ENCODE measurements at places on chromosomes 1 and 21.

- DNase-seq: peak; percentile 8
Measured at GRCh38 chr21:25385911-25386474, 221.3 kb downstream of the MRPL39 start.

DNA sequence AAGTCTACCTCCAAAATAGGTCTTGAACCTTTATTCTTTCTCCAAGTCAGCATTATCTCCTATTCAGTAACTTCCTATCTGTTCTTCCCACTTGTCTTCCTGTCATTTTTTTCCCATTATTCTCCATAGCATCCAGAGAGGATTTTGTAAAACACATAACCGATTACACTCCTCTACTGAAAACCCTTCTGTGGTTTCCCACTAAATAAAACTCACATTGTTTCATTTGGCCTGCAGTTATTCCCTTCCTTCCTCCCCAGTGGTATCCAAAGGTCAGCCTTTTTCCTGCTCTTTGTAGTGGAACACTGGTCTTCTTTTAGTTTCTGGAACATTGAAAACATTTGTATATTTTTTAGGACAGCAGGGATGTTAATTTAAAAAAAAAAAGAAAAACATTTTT is 266.0 kb downstream of the GPR52 start:
- no peak for DNase-seq

- no peak for DNase-seq
Measured at GRCh38 chr1:54978528-54979326, 1.7 kb upstream of the TMEM61 start.

GRCh38 chr1:31624309-31624708 is 6.8 kb downstream of the HCRTR1 start:
- no peak for DNase-seq

GRCh38 chr1:161182214-161182613 is 4.9 kb upstream of the B4GALT3 start:
- no peak for DNase-seq

DNA sequence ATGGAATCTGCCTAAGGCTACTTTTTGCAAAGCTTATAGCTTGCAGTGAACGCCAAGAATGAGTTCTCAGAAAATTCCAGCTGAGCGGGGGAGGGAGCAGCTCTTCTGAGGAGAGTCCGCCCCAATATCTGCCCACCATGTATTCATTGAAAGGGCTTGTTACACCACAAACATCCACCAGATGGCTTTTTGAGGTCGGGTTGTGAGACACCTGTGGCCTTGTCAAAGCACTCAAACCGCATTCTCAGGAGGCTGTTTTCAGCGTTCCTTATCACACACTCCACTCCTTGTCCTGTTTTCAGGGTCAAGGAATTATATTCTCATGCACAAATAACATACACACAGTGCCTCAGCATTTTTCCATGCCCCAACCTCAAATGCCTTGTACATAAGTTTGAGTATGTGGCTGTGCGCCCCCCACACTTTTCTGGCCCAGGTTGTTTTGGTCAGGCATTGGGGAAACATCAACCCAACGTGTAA is 3.9 kb upstream of the C4BPB start:
- peak; percentile 36 for DNase-seq

DNA sequence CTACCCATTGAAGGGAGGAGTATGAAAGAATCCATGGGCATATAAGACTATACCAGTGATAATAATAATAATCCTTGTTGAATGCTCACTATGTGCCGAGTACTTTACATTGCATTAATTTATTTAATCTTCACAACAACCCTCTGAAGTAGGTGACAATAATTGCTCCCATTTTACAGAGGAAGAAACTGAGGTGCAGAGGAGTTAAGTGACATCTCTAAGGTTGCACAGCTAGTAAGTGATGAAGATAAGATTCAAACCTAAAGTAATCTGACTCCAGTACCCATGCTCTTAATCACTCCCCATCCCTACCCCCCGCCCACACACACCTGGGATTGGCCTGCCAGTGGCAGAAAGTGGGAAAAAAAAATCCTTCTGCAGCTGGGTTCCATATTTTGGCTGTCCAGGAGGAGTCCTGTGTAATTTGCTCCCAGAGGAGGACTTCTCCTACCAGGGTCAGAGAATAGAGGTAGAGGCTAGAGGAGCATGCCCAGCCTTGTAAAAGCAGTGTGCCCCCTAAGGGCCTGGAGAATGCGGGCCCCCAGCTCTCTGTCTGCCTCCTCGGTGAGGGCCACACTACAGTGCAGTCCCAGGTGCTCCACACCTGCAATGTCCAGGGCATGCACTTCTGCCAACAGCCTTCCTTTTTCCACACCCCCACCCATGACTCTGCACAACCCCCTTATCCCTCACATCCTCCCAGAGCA is 57.8 kb downstream of the TMEM53 start:
- DNase-seq: no peak

- peak; percentile 79 for DNase-seq
Measured at GRCh38 chr1:180522213-180522515, 19.8 kb upstream of the ACBD6 start.

DNA sequence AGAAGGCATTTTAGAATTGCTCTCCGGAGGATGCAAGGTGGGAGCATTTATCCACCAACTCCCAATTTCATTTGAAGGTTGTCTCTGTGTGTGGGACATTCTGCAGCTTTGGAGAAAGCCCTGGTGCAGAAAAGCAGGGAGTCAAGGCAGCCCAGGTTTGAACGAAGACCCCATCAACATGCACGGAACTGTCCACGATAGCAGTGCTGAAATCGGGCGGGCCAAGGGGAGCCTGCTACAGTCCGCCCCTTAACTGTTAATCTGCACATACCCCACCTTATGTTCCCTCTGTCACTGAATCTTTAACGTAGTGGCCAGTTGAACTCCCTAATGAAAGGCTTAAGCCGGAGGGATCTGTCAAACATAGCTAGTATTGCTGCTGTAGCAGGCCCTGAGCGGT is 68.8 kb upstream of the C1orf174 start:
- no peak for DNase-seq

GRCh38 chr1:20158358-20159070 is 19.4 kb downstream of the PLA2G2F start:
- DNase-seq: no peak

- DNase-seq: no peak
Measured at GRCh38 chr1:187326557-187326956, 497.8 kb downstream of the PLA2G4A start.

DNA sequence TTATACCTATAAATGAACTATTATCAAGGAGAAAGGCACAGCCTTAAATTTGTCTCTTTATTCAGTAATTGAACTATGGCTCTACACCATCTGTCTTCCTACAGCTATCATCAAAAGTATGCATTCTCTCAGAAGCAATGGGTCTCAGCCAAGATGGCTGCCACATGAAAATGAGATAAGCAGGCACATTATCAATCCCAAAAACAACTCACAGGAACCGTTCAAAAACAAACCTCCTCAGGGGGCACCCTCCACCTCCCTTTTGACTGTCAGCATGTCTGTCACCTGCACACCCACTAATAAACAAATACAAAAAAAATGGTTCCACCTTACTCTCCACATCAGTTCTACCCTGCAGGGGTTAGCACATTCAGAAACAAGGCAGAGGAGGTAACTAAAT is 23.6 kb downstream of the KIAA0319L start:
- DNase-seq: no peak

GRCh38 chr1:14739082-14739832 is 140.8 kb downstream of the KAZN start:
- DNase-seq: no peak

DNA sequence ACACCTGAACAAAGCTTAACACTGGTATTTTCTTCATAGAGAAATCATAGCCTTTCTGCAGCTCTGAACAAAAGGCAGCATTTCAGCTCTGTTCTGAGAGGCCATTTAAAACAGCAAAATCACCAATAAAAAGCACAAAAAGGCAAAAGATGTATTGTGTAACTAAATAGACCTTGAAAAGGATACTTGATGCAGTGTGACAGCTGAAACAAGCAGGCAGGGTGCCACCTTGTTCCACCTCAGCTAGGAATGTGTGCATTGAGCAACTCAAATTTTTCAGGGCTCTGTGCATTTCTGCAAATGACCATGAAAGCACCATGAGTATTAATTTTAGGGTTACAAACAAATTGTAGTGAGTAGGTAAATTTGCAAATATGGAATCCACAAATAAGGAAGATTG is 65.8 kb downstream of the RHOU start:
- DNase-seq: no peak

DNA sequence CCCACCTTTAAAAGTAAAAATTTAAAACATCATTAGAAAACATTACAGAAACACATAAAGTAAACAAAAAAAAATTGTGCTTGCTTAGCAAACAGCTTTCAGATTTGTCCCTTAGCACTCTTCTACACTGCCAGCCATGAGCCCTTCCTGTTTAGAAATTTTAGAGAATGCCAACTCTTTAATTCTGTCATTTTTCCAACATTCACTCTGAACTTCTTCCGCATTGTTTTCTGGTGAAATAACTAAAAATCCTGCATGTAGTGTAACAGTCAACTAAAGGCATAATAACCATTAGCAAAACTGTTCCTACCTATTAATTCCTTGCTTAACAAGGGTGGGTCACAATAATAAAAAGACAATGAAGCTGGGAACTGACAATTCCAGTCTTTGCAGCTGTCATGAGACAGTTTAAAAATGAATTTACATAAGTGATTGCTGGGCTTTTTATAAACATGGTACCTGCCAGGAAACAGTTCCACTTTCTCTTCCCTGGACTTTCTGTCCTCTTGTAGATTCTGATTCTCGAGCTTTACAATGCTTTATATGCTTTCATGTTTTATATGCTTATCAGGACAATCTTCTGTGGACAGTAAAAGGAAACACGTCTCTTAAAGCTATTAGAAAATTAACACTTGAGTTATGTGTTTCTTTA is 19.0 kb downstream of the GNG12 start:
- DNase-seq: peak; percentile 24

DNA sequence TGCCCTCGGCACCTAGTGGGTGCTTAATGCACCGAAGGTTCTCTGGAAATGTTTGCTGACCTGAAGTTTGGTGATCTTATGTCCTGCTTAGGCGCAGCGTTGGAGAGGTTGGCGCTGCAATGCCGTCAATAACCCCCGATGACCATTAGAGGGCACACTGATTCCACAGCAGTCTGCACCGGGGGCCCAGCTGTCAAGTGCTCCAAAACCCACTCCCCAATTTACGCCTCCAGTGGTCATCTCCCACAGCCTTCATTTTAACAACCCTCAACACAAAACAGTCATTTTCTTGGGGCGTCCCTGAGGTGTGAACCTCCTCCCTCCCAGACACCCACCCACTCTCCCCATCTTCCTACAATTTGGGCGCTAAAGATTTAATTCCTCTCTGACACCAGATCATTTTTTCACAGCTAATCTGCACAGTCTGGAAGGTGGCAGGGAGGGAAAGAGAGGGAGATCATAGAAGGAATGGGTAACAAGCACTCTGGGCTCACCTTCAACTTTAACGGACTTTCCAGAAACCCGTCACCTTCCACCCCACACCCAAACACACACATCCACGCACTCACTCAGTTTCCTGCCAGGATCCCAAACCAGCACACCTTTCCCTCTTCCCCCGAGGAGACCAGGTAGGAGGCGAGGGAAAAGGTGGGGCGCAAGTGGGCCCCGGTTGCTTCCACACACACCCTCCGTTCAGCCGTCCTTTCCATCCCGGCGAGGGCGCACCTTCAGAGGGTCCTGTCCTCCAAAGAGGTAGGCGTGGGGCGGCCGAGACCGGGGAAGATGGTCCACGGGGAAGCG is 570 bp upstream of the NPR1 start:
- DNase-seq: peak; percentile 38

GRCh38 chr1:36628804-36629203 is 146.1 kb upstream of the CSF3R start:
- DNase-seq: no peak

DNA sequence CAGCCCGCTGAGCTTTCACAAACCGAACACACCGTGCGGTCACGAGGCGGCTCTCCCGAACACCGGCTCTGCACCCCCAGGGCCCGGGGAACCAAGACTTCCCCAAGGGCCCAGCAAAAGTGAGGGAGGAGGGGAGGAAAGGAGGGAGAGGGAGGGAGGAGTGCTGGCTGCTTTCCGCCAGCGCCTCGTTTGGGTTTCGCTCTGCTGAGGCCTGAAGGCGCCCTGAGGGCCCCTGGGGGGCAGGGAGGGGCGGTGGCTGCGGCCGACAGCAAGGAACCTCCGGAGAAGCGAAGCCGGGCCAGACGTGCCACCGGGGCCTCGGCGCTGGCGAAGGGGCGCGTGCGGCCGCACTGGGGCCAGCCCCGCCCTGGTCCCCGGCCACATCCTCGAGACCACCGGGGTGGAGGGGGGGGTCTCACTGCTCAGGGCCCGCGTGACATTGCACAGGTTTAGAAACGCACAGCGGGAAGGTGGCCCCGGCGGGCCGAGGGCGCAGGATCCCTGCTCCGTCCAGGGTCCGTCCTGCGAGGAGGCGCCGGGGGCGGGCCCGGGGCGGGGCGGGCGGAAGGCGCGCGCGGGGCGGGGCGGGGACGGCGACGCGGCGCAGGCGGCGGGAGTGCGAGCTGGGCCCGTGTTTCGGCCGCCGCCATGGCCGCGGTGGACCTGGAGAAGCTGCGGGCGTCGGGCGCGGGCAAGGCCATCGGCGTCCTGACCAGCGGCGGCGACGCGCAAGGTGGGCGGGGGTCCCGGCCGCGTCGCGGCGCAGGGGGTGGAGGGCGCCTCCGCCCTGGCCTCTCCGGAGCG is at the start of gene PFKL:
Gene PFKL (plus strand): TSS at position 596 of the 804 bp plus-strand sequence. CDS start 53 bp downstream, at position 649.
- DNase-seq: peak; percentile 49

DNA sequence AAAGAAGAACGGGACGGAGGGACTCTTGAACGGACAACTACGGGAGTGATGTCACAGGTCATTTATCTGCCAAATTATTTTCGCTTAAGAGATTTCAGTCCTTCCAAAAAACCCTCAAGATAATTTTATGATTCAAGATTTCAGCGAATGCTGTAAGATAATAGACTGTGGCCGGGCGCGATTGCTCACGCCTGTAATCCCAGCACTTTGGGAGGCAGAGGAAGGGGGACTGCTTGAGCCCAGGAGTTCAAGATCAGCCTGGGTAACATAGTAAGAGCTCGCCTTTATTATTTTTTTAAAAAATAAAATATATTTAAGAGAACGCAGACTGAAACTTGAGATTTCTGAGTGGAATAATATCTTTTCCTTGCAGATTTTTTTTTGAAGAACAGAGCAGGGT is 609 bp downstream of the RWDD2B start:
- no peak for DNase-seq

DNA sequence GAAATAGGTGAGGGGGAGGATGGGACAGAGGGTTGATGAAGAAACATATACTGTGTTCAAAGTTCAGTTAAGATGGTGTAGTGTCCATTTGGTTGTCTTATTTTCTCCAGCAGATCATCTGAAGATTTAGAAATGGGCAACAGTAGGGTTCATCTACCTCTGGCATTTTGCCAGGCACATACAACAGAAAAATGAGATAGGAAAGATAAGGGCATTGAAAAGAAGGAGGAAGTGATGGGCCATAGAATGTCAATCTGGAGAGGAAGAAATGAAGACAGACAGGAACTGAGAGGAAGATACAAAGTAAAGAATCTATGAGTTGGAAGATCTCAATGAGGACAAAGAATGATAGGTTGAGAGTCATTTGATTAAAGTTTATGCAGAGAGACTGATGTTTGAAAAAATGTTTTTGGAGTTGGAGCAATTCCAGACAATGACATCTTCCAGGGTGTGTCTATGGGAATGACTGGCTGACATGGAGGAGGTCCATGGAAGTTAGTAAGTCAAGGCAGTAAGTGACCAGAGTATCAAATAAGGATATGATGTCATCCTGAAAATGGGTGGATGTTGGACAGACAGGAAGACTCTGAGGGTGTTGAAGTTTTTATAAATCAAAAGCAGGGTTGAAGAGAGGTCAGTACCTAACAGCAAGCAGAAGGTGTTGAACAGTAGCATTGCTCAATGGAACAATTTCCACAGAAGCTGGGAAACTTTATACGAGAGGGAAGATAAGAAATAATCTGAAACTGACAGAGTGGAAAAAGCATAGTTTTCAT is 18.7 kb upstream of the CD55 start:
- no peak for DNase-seq

- DNase-seq: no peak
Measured at GRCh38 chr21:39124681-39125251, 58.5 kb downstream of the PSMG1 start.
